ENCODE measurements at places on chromosomes 11 and 22.
A peak's percentile ranks its signal among the peaks of the same experiment; 100 is the strongest.

DNA sequence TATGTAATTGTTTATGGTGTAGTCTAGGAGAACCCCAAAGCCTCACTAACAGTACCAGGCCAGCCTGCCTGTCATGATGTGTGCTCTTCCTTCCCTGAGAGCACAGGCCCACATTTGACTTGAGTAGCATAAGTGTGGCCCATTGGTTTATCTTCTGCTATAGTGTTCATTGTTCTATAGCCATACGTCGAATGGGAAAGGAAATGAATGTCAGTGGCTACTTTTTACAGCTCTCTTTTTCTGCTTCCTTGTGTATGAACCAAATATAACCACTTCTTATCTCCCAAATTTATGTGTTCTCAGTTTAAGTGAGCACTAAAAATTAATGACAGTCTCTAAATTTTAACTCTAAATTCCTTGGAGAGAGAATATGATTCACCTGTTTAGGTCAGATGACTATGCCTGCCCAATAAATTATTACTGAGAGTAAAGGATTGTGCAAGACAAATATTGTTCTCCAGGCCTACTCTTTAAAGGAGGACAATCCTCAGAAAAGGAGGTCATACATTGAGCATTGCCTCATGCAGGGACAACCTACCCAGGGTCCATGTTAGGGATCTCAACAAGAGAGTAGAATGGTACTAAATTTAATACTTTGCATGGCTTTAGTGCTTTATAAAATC, 222.9 kb upstream of the ARHGAP20 start:
- DNase-seq, result no peak

DNA sequence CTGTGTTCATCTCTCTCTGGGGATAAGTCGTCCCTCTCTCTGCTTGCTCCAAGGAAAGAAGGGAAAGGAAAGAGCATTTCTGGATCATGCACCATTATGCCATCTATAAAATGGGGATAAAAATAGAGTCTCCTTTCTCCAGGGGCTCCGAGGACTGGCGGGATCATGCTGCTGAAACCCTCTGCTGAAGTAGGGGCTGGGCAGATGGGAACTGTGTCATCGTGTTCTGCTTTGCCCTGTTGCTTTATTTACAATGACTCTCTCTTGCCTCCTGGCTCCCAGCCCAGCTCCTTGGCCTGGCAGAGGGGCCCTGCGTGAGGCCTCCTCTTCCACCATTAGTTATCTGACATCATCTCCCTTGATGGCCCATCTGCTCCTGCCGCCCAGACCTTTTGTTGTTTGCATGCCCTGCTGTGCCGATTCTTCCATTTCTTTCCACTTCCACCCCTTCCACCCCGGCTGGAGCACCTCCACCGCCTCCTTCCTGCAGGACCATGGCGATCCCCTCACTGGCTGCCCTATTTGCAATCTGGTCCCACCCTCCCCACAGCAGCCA, 200.9 kb downstream of the MYO18B start:
- DNase-seq, result no peak

DNA sequence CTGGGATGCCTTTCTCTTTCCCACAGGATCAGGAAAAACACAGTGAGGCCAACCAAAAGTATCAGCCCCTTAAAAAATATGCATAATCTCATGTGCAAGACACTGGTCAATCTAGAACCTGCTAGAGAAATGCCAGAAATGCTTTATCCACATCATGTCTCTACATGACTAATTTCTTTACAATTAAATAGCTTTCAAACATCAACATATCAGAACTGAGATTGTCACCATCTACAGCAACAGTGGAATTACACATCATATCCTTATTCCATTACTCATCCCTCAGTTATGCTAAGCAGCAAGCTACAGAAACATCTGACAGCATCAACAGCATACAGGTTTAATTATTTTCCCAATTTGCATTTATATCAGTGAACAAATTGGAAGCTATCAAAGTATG, 78.8 kb downstream of the DDIAS start:
- DNase-seq, result peak; percentile 85

- no peak for DNase-seq
Observed at GRCh38 chr22:22386602-22387385, 121.7 kb downstream of the ZNF280B start.

- DNase-seq, result no peak
Observed at GRCh38 chr22:26563022-26563421, 26.9 kb downstream of the TPST2 start.

- DNase-seq, result no peak
Observed at GRCh38 chr11:46895821-46896220, 22.5 kb downstream of the LRP4 start.

- no peak for DNase-seq
Observed at GRCh38 chr11:59259867-59260475, 47.2 kb upstream of the MPEG1 start.

DNA sequence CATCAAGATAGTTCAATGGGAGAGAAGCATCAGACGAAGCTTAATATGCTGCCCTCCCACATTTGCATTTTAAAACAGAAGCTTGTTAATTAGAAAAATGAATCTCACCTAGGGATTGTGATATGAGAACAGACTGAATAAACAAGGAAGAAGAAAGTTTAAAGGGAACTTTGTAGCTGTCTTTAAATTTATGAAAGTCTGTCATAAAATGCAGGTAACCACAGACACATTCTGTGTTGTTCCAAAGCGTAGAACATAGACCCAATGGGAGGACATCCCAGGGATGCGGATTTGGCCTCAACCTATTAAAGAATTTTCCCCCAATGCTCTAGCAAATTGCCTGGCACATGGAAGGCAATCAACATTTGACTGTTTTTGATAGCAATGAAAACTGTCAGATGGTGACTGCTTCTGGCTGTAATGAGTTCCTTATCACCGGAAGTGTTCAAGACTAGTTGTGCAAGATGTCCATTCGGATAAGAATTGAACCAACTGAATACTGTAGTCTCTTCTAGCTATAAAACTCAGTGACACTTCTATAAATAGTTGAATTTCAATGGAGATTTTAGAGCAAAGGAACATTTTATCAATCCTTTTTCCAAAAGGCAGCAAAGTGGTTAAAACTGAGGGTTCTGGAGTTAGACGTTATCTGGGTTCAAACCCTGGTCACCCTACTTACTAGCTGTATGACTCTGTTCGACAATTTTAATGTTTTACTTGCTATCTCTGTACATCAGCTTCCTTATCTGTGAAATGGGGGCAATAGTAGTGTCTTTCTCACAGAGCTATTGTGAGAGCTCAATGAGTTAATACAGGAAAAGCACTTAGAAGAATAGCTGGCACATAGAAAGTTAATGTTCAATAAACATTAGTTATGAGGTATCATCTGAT, 64.9 kb downstream of the LIF start:
- no peak for DNase-seq

GRCh38 chr22:24440270-24440717, 12.9 kb downstream of the ADORA2A start:
- DNase-seq, result no peak

- DNase-seq, result no peak
Observed at GRCh38 chr22:31625661-31626426, 36.2 kb downstream of the PISD start.

DNA sequence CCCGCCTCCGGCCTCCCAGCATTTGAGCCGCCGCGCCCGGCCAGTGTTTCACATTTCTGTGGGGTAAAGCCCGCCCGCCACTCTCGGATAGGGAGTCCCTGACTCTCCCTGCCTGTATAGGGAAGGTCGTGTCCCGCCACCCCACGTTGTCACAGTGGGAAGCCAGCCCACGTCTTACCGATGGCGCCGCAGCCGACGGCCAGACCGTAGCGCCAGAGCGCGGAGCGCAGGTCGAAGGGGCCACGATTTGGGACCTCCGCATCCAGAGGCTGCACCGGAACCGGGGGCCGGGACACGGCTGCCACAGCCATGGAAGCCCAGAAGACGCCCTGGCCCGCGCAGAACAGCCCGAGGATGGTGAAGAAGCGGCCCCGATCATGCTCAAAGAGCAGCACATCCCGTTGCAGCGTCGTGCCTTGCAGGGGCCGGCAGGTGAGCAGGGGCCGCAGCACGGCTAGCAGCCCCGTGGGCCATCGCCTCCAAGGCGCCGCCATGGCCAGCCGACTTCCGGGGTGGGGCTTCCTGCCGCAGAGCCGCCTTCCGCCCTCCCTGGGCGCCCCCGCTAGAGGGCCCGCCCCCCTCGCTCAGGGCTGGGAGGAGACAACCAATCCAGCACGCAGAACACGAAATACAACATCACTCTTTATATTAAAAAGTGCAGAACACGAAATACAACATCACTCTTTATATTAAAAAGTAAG, at the start of gene TMEM223:
Gene TMEM223, minus strand, starts transcription at position 506 of the 701 bp plus-strand sequence. Its CDS starts 12 bp downstream, at position 494.
- no peak for DNase-seq

DNA sequence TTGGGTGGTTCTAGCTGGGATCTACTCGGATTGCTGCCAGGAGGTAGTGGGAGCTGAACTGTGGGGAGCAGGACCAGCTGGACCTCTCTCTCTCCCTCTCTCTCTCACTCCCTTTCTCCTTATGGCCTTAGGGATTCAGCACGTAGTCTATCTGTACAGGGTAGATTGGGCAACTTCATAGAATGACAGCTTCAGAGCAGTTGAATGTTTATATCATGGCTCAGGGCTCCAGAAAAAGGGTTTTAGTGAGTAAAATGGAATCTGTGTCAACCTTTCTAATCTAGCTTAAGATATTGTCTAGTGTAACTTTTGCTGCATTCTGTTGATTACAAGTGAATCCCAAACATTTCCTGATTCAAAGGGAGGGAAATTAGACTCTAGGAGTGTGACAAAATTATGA, 127.7 kb upstream of the PDGFD start:
- no peak for DNase-seq

DNA sequence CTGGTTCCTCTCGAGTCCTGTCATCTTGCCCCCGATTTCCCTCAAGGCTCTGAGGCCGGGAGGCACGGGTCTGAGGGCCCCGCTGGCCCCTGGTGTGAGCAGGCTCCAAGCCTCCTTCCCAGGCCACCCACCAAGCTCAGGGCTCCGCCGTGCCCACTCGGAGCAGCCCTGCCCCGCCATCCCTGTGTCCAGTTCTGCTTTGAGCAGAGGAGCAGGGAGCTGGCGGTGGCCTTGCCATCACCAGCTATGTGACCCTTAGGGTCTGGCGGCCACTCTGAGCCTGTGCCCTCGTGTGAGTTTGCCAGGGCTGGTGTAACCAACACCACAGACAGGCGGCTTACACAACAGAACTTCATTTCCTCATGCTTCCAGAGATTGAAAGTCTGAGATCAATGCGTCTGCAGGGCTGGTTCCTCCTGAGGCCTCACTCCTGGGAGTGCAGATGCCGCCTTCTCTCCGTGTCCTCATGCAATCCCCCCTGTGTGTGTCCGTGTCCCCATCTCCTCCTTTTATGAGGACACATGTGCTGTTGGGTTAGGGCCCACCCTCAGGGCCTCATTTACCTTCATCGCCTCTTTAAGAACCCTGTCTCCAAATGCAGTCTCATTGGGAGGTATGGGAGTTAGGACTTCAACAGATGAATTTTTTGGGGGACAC, 36.5 kb upstream of the CELSR1 start:
- no peak for DNase-seq

DNA sequence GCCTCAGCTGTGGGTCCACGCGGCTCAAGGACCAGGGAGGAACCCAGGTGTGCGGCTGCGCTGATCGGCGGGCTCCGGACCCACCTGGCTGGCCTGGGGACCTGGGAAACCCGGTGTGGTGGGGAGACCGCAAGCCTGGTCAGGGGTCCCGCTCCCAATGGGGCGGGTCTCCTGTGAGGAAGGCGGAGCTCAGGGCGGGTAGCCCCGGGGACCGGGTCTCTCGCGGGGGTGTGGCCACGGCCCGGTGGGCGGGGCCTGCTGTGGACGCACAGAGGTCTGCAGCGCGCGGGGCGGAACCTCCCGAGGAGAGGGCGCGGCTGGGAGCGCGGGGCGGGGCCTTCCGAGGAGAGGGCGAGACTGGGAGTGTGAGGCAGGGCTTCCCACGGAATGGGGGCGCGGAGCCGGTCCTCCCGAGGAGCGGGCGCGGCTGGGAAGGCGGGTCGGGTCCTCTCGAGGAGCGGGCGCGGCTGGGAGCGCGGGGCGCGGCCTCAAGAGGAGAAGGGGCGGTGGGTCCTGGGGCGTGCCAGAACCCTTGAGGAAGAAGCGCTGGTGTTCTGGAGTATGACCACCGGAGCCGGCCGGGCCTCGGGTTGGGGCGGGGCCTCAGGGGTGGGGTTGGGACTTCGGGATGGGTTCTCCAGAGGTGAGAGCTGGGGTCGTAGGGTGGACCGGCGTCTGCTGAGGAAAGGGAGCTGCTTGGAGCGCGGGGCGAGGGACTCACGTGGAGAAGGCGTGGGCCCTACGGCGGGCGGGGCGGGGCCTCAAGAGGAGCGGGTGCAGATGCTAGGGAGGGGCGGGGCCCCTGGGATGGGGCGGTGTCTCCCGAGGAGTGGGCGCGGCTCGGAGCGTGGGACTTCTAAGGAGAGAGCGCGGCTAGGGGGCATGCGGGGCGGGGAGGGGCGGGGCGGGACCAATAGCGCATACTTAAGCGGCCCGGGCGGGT, 20.8 kb downstream of the DGCR6L start:
- DNase-seq, result no peak

- DNase-seq, result no peak
Observed at GRCh38 chr11:13962562-13963168, at the start of gene SPON1. Gene SPON1 (plus strand): TSS chr11:13962723. CDS start chr11:13962905, 182 bp downstream.

DNA sequence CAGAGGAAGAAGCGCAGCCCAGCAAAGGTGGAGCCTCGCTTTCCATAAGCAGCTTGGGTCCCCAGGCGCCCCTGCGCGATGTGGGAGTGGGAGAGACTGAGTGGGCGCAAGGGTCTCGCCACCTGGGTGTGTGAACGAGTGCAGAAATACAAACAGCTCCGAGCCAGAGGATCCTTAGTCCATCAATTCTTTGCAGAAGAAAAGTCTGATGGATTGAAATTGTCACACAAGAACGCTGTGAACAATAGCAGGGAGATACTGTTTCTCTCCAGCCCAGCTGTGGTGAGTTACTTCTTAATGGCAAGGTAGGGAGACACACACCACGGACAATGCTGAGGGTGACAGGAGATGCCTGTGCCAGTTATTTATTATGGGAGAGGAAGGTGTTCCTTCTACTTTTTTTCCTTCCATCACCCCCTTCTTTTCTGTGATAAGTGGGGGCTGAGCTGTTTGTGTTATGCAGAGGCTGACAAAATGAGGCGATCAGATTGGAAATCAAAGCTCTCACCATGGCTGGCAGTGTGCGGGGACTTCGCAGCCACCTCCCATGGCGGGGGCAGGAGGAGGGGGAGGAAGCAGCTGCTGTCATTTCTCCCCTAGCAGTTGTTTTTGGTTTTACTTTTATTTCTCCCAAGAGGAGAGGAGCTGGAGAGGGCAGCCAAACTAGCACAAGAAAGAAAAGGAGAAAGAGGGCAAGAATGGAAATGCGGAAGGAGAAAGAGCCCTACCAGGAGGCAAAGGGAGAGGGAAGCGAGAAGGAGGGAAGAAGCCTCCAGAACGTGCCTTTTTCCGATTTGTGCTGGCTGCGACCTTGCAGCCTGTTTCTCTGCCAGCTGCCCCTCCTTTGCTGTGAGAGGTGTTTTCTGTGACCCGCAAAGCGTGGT, 755.8 kb downstream of the NTM start:
- DNase-seq, result no peak

Data from HS-27A (cell line).